Left hindlimb (tissue), 1 donor: ENCODE measurements at places on chromosomes 5 and 9.

DNA sequence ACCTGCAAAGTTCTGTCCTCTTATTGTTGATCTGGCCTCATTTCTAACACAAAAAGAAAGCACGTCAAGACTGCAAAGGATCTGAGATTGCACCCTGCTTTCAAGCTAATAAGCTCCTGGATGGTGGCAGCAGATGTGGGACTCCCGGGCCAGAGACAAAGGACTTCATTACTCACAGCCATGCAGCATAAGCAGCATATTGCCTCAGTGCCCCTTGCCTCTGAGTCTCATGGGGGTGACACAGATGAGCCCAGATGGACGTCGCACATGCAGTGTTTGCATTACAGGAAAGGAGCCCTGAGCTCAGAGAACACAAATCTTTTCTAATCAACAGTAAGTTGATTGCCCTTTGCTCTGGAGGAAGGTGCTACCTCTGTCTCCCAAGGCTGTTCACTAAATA, 105.0 kb downstream of the SLC28A3 start:
- DNase-seq: no peak

DNA sequence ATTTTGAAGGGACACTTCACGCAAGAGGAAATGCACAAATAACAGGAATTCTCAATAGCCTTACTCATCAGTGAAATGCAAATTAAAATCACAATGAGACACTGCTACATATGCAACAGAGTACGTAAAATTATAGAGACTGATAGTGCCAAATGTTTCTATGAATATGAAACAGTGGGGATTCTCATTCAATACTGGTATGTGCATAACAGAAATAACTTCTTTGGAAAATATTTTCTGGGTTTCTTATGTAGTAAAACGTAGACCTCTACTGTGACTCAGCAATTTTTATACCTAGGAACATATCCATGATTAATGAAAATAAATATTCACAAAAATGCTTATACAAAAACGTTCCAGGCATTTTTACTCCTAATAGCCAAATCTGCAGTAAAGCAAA, 1625.2 kb downstream of the MAT2B start:
- no peak for DNase-seq

DNA sequence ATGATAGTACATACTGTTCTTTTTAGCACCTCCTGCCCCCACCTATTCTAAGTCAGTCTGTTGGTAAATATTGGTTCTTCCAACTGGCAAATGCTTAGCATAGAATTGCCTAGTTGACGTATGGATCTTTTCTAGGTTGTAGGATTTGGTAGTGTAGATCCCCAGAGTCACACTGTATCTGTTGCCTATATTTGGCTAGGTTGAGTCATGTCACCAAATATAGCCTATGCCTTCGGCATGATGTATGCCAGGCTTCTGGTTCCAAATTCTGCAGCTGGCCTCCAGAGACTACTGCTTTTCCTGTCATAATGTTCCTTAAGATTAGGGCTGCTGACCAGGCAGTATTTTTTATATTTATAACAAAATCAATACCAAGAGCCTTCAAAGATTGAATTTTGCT, 38.2 kb downstream of the CPEB4 start:
- DNase-seq: no peak

DNA sequence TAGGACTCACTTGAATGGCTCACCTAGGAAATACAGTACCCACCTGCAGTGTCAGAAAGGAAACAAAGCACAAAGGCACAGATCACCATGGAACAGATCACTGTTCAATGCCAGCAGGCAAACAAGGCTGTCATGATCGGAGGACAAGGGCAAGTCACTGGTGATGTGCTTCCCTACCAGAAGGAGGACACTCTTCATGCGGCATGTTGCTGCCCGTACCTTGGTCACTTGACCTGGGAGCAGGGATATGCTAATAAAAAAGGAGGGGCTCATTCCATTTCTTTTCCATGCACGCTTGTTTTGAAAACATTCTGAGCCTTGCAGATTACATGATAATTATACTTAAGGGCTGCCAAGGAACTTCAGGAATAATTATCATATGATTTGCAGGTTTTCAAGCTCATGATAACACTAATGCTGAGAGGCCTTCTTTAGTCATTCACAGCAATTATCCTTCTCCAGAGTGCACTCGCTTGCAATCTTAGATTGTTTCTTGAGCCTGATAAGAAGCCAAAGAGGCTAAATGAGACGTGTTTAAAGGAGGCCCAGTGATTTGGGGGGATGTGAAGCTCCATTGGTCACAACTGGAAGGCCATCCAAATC, 36.1 kb upstream of the STARD4 start:
- DNase-seq: no peak

DNA sequence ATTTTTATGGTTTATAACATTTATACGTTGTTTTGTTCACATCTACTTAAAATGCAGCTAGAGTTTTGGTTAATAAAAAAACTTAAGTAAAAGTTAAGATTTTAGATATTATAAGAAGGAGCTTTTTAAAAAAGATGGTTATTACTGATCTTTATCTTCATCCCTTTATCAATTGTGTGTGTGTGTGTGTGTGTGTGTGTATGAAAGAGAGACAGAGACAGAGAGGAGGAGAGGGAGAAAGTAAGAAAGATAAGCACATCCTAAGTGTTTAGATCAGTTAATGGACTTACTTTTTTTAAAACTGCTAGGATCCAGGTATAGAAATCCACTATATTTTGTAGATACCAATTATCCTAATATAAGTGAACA, 45.8 kb upstream of the RICTOR start:
- DNase-seq: no peak

DNA sequence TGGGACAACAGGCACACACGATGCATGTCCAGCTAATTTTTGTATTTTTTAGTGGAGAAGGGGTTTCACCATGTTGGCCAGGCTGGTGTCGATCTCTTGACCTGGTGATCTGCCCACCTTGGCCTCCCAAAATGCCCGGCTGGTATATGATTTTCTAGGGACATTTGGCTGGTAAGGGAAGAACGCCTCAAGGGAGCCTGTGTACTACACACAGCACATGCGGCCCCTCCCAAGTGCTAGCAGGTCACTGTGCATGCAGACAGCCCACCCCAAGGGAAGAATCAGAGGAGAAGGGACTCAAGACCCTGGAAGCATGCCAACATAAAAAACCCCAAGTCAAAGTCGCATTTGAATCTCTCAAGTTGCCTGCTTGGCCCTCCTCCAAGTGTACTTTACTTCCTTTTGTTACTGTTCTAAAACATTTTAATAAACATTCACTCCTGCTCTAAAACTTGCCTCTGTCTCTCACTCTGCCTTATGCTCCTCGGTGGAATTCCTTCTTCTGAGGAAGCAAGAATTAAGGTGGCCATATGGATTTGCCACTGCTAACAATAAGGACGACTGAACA, 24.3 kb upstream of the OTULINL start:
- no peak for DNase-seq

GRCh38 chr9:115022760-115023434, 92.5 kb upstream of the TNFSF8 start:
- DNase-seq: no peak

DNA sequence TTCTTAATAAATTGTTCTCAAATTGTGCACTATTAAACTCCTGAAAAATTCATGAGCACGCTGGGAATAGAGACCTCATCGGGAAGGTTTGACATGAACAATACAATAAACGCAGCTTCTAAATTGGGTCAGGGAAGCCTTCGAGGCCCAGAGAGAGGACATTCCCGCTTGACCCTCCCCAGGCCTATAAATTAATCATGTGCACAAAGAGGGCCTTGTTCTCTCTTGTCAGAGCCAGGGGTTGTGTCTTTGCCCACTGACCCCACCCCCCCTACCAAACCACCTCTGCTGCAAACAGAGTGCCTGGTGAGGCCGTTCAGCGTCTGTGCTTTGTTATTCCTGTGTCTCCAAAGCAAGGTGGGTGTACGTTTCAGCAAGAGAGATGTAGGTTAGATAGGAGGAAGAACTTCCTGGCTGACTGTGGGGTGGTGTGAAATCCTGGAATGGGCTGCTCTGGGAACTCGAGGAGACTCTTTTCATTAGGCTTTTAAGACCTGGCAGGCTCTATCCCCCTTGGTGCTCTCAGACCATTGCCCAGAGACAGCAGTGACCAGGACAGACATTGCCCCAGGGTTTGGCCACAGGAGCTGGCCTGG, 18.2 kb upstream of the DAB2IP start:
- DNase-seq: no peak
